ENCODE measurements at places on chromosomes 7 and 10.

- no peak for DNase-seq
- peaks cover under 1% of the 10 kb centered on the region for H3K4me1 ChIP-seq
- no peak overlapping the region for H3K27ac ChIP-seq
- H3K27me3 ChIP-seq = no peaks in the 10 kb centered on the region
- H3K4me3 ChIP-seq = no peak overlapping the region
These were observed 127.7 kb downstream of the CNOT4 start for GRCh38 chr7:135382173-135382572.

DNA sequence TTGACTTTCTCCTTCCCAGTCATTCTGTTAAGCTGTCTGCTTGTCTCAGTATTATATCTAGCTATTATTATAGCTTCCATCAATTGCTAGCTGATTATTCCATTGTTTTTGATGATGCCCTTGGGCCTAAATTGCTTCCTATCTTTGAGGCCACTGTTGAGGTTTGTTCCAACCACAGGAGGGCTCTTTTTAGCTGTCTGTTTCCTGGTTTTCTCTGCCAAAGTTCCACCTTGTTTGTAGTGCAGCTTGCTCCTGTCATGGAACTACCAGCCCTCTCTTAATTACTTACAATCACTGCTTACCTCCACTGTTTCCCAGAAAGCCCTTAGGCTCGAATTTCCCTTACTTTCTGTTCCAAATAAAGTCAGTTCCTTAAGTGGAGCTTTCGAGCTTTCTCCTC, 118.7 kb upstream of the SEC61G start:
- no peaks in the 10 kb centered on the region for H3K36me3 ChIP-seq
- no peak for DNase-seq
- no peaks in the 10 kb centered on the region for H3K4me1 ChIP-seq

GRCh38 chr7:105567821-105568220, 13.5 kb downstream of the EFCAB10 start:
- peaks cover 70% of the 10 kb centered on the region for H3K36me3 ChIP-seq
- no peak overlapping the region for H3K4me3 ChIP-seq
- no peak for DNase-seq
- no peaks in the 10 kb centered on the region for H3K4me1 ChIP-seq

DNA sequence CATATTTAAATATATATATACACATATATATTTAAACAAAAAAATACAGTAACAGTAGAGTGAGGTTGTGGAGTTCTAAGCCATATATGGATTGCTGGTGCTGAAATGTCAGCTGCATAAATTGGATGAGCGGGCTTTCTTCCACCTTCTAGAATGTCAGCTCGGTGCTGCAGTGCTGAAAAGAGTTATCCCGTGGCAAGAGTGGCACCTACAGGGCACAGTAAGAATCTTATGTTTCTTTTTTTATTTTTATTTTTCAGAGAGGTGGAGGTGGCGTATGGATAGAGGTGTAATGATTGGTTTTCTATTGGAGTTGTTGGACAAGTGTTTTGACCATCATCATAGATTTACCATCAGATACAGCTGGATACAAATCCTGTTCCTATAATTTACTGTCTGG, 86.2 kb upstream of the DYNC1I1 start:
- DNase-seq = no peak
- H3K27ac ChIP-seq = no peak overlapping the region
- no peaks in the 10 kb centered on the region for H3K27me3 ChIP-seq
- no peak overlapping the region for H3K4me3 ChIP-seq
- peaks cover 3% of the 10 kb centered on the region for H3K4me1 ChIP-seq

- DNase-seq = no peak
- H3K27me3 ChIP-seq = no peaks in the 10 kb centered on the region
- H3K4me3 ChIP-seq = no peak overlapping the region
- no peak overlapping the region for H3K27ac ChIP-seq
These were observed 249.4 kb downstream of the CRPPA start for GRCh38 chr7:16171928-16172327.

- H3K27ac ChIP-seq = no peak overlapping the region
- H3K36me3 ChIP-seq = no peaks in the 10 kb centered on the region
- DNase-seq = no peak
- peaks cover 16% of the 10 kb centered on the region for H3K4me1 ChIP-seq
These were observed 28.1 kb upstream of the SGMS1 start for GRCh38 chr10:50651808-50652207.

- H3K4me3 ChIP-seq = no peak overlapping the region
- H3K36me3 ChIP-seq = peaks cover 23% of the 10 kb centered on the region
- H3K27me3 ChIP-seq = no peaks in the 10 kb centered on the region
- H3K27ac ChIP-seq = no peak overlapping the region
- peaks cover 13% of the 10 kb centered on the region for H3K4me1 ChIP-seq
These were observed 54.7 kb upstream of the ANTXRL start for GRCh38 chr10:46232084-46232483.

DNA sequence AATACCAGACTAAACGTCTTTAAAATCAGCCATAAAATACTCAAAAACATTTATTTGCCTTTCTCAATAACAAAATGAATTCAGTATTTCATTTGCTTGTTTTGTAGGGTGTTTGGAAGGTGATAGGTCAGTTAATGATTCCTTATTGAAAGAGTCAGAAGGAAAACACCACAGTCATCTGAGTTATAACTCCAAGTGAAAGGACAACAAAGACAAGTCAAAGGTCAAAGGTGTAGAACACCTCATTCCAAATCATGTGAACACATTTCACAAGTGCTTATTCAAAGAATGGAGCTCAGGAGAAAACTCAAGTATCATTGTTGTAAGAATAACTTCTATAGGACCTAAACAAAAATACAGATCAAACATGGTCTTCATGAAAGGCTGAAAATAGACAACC, 318.6 kb upstream of the PHF14 start:
- H3K27ac ChIP-seq = no peak overlapping the region
- H3K4me3 ChIP-seq = no peak overlapping the region
- no peaks in the 10 kb centered on the region for H3K4me1 ChIP-seq

DNA sequence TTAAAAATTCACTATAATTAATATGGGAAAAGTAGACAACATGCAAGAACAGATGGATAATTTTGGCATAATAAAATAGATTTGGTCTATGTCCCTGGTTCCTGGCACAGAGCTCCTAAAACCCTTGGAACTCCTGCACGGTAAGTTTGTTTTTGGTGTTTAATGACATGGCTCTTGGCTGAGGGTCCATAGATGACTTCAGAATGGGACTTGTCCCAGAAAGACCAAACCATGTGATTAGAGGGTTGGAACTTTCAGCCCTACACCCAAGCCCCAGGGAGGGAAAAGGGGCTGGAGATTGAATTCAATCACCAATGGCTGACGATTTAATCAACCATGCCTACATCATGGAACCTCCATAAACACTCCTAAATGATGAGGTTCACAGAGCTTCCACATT, 12.6 kb upstream of the GSDME start:
- no peak overlapping the region for H3K4me3 ChIP-seq
- H3K36me3 ChIP-seq = no peaks in the 10 kb centered on the region
- no peak overlapping the region for H3K27ac ChIP-seq

DNA sequence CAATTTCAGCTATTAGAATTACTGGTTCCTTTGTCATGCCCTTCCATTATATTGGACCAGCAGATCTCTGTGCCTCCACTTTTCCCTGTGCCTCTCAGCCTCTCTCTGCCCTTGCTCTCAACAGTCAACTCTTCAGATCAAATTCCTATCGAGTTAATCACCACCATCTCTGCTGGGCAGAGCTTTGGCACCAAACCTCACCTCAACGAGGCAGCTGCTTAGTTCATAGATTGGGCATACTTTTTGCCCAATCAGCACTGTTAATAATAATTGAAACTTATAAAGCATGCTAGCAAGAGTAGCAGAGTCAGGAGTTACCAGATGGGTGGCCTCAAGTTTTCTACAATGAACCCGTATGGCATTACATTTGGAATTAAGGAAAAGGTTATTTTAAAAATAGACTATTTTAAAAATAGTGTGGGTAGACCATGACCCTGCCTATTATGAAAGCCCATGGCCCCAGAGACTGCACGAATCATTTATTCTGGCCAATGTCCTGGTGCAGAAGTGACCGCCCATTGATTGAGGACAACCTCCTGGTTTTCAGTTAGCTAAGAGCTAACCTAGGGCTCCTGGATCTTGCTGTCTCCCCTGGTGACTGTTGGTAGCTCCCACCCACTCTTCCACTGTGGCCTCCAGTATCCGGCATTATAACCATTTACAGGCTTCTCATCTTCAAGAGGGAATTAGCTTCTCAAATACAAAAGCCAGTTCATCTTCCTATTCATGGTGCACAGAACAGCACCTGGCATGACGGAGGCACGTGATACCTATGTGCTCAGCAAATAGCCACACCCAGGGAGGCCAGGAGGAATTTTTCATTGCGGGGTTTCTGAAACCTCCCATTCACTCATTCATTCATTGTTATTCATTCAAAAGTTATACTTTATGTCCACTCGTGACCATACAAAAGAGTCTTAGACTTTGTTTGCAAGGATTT, 265.4 kb downstream of the INHBA start:
- H3K4me1 ChIP-seq = no peaks in the 10 kb centered on the region
- H3K4me3 ChIP-seq = no peak overlapping the region
- DNase-seq = no peak
- H3K27me3 ChIP-seq = no peaks in the 10 kb centered on the region

DNA sequence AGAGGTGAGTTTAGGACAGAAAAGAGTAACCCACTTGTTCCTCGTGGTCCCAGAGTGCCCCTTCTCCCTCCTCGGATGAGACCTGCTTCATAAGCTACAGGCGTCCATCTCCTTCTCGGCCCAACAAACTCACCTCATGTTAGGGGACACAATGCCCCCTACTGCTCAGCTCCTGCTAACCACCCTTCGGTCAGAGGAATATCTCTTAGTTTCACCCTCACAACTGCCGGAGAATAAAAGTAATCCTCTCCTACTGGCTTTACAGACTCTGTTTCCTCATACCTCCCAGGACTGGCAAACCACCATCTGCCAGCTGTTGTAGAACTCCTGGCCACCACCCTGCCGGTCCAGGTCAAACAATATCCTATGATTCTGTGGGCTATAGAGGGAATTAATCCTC, 3.2 kb downstream of the AKR1B15 start:
- DNase-seq = no peak
- no peaks in the 10 kb centered on the region for H3K27me3 ChIP-seq
- no peaks in the 10 kb centered on the region for H3K36me3 ChIP-seq
- peaks cover 5% of the 10 kb centered on the region for H3K4me1 ChIP-seq

DNA sequence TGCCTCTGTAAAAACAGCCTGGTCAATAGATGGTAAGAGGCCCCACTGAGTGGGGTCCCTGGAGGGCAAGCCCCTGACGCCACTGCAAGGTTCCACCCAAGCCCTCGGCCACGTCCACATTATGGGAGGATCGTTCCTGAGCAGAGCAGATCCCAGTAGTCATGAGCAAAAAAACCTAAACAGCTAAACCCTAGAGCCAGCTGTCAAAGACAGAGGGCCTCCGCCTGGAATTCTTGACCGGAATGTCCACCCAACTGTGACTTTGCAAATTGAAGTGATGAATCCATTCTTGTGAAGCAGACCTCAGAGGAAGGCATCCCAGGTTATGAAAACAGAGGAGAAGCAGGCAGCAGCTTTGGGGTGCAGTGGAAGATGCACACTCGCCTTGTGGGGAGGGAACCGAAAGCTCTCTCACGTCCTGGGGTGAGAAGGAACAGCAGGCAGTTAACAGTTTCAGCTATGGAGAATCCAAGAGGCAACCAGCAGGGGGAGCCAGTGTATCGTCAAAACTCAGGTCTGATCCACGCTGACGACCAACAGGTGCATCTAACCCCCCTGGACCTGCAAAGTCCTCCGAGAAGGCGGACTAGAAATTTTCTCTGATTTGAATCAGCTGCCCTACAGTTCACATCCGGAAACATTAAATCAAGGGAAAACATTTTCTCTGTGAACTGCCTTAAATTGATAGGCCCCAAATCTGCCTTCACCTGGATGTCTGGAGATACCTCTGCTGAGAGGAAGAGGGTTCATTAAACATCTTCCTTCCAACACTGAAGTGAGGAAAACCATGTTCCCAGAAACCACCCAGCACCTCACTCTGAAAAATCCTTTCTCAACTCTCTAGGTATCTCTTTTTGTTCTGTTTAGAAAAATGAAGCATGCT, 139.1 kb upstream of the PFKP start:
- DNase-seq = peak; percentile 78
- H3K36me3 ChIP-seq = no peaks in the 10 kb centered on the region
